Activated naive CD8-positive, alpha-beta T cell treated with anti-CD3 and anti-CD28 coated beads for 36 hours (primary cell): ENCODE measurements at places on chromosomes 2 and 18. TPM values are rescaled to one million over a fixed set of nuclear protein-coding genes. Genes with fewer than 3 reads are reported as not detected.

The MC5R gene
- not detected for total RNA-seq

The REG3A gene
- total RNA-seq = not detected

The MTCL1 gene
- total RNA-seq = 0.14 TPM

The SLC19A3 gene
- total RNA-seq = not detected

The KLHL41 gene
- 0.20 TPM for total RNA-seq

The SERPINB2 gene
- total RNA-seq = not detected

The DTNA gene
- 0.58 TPM for total RNA-seq

The PLCD4 gene
- total RNA-seq = not detected

The UGT1A4 gene
- not detected for total RNA-seq

The CMPK2 gene
- 13.2 TPM for total RNA-seq

The COL5A2 gene
- total RNA-seq = 3.3 TPM

The KCNF1 gene
- not detected for total RNA-seq

The CRYGC gene
- not detected for total RNA-seq

The XIRP2 gene
- not detected for total RNA-seq

The CFAP210 gene
- total RNA-seq = not detected

The PARD3B gene
- total RNA-seq = 0.49 TPM

The SULT1C2 gene
- total RNA-seq = not detected

The MEP1B gene
- total RNA-seq = not detected

The MYL12B gene
- 235 TPM for total RNA-seq

The SH2D6 gene
- total RNA-seq = 0.74 TPM

The C2orf66 gene
- total RNA-seq = not detected

The LRP2 gene
- 1.4 TPM for total RNA-seq

The LYPD1 gene
- total RNA-seq = not detected

The CTNNA2 gene
- not detected for total RNA-seq

The PDE1A gene
- not detected for total RNA-seq

The CPO gene
- total RNA-seq = not detected

The SLC38A11 gene
- total RNA-seq = not detected

The ERLEC1 gene
- 18.6 TPM for total RNA-seq

The PELI1 gene
- total RNA-seq = 39.1 TPM

The GRB14 gene
- not detected for total RNA-seq

The CD207 gene
- not detected for total RNA-seq

The SMCHD1 gene
- 85.1 TPM for total RNA-seq

The LHCGR gene
- total RNA-seq = not detected

The MFSD2B gene
- 0.36 TPM for total RNA-seq

The ALPP gene
- total RNA-seq = not detected

The MYOM1 gene
- 0.60 TPM for total RNA-seq

The C2orf80 gene
- not detected for total RNA-seq

The KLF11 gene
- 3.9 TPM for total RNA-seq

The CRYGD gene
- total RNA-seq = not detected

The SLC23A3 gene
- total RNA-seq = 0.92 TPM

The SLC40A1 gene
- 3.0 TPM for total RNA-seq

The TTN gene
- total RNA-seq = 1.8 TPM

The PROM2 gene
- total RNA-seq = not detected

The GALNT13 gene
- total RNA-seq = 0.35 TPM

The DSC3 gene
- 0.56 TPM for total RNA-seq

The ASXL3 gene
- total RNA-seq = not detected

The C2orf15 gene
- 1.0 TPM for total RNA-seq

The DDX18 gene
- total RNA-seq = 180 TPM

The ALPG gene
- not detected for total RNA-seq

The PTPRN gene
- total RNA-seq = 1.7 TPM

The TMEM200C gene
- not detected for total RNA-seq
